ENCODE measurements at places on chromosomes 4 and X. TPM values are rescaled to one million over a fixed set of nuclear protein-coding genes. Genes with fewer than 3 reads are reported as not detected.

CT55 gene
- total RNA-seq: not detected

GRCh38 chr4:139154538-139154937 lies 22.5 kb downstream of the ELF2 start:
- no peak for DNase-seq

DNA sequence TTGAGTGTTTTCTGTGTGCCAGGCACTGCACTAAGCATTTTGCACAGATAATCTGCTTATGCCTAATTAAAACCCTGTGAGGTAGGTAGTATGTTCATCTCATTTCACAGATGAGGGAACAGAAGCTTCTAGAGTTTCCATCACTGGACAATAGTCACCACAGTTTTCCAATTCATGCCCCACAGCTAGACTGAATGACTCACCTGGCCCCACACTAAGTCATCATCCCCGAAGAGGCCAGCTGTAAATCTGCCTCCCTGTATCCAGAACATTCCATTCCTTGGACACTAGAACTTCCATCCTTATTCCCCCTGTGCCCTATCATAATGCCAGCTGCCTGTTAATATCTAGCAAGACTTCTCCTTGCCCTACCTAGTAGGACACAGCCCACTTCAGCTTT lies 40.9 kb upstream of the NYX start:
- DNase-seq: no peak

GRCh38 chr4:100588076-100588475 lies 70.3 kb upstream of the EMCN start:
- no peak for DNase-seq

PCDH19 gene
- 0.35 TPM for total RNA-seq

DMP1 gene
- total RNA-seq: not detected

Measured in left lobe of liver (tissue), 2 donors.